Thyroid gland (tissue), 4 donors: ENCODE measurements at places on chromosomes 2 and 18.

DNA sequence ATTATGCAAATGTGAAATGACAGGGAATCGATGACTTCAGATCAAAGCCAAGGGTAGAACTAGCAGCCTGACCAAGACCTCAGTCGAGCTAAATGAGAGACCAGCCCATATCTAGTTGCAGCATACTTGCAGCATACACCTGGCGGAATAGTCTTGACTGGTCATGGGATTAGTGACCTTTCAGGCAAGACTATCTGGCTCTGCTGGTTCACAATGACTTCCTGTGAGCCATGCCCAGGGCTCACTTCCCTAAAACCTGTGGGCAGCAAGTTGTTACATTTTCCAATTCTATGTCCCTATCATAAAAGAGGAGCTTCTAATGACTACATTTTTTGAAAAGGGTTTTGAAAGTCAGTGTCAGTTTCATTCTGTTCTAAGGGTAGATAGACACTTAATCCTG, 1624.9 kb upstream of the CELF4 start:
- H3K4me1 ChIP-seq = no peaks in the 10 kb centered on the region
- H3K27ac ChIP-seq = no peak overlapping the region
- no peak overlapping the region for H3K4me3 ChIP-seq
- H3K36me3 ChIP-seq = no peaks in the 10 kb centered on the region

- H3K27ac ChIP-seq = no peak overlapping the region
- H3K36me3 ChIP-seq = no peaks in the 10 kb centered on the region
- H3K27me3 ChIP-seq = no peaks in the 10 kb centered on the region
These were observed 102.8 kb upstream of the RBMS1 start for GRCh38 chr2:160596441-160596840.

GRCh38 chr2:42085706-42086487, 38.1 kb downstream of the PKDCC start:
- no peaks in the 10 kb centered on the region for H3K27me3 ChIP-seq
- H3K4me1 ChIP-seq = no peaks in the 10 kb centered on the region
- no peak overlapping the region for H3K27ac ChIP-seq

GRCh38 chr2:175807031-175807873, 194.8 kb downstream of the LNPK start:
- H3K4me3 ChIP-seq = no peak overlapping the region
- H3K27me3 ChIP-seq = no peaks in the 10 kb centered on the region
- no peaks in the 10 kb centered on the region for H3K4me1 ChIP-seq
- no peak overlapping the region for H3K27ac ChIP-seq
- no peak for DNase-seq

GRCh38 chr2:229348128-229348527, 77.0 kb upstream of the PID1 start:
- no peak overlapping the region for H3K27ac ChIP-seq
- no peak for DNase-seq
- no peaks in the 10 kb centered on the region for H3K36me3 ChIP-seq
- no peaks in the 10 kb centered on the region for H3K27me3 ChIP-seq
- no peaks in the 10 kb centered on the region for H3K4me1 ChIP-seq

DNA sequence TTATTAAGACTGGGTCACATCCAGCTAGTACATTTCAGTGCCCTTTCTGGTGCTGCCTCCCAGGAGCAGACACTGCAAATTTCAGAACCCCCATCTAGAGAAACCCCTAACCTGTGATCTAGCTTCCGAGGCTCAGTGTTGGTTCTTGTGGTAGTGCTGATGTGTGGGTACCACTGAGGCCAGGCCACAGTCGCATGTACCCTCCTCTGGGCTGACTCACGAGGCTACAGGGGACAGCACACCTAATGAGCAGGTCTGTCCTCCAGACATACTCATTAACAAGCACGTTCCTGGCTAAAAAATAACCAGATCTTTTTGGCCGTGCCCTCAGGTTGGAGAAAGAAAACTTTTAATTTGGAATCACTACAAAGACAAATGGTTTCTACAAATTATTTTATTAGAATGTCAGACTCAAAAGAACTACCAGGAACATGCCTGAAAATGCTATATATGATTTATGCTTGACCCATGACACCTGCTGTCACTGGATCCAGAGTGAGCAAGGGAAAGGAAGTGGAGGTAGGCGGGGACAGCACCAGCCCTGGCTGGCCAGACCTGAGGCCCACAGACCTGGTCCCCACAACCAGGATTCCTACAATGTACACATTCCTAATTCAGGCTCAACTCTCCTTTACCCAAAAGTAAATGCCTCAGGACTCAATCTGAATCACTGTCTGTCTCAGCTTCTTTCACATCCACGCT, 8.5 kb downstream of the CIAO1 start:
- no peak overlapping the region for H3K27ac ChIP-seq
- H3K4me1 ChIP-seq = no peaks in the 10 kb centered on the region

- H3K27me3 ChIP-seq = no peaks in the 10 kb centered on the region
- H3K36me3 ChIP-seq = no peaks in the 10 kb centered on the region
- peaks cover 5% of the 10 kb centered on the region for H3K4me1 ChIP-seq
- H3K4me3 ChIP-seq = no peak overlapping the region
These were observed 344.8 kb downstream of the TGIF1 start for GRCh38 chr18:3794537-3795348.

DNA sequence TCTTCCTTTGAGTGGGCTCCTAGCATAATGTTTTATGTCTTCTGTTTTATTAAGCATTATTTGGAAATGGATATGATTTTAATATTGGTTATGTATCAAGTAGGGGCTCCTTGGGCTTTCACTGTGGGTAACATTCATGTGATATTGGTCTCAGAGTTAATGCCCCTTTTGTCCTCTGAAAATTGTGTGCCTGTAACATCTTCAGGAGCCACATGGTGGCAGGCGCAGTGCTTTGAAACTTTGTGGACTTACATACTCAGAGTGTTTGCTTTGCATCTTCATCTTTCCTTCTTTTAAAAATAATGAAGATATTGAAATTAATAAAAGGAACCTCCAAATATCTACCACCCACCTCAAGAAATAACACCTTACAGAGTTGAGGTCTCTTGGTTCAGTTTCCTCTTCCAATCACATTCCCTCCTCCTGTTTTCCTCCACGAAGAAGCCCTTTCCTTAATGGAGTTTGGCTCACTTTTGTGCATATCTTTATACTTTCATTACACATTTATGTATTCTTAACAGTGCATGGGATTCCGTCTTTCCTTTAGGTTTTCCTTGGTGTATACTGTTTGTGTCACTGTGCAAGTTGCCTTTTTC, 73.5 kb downstream of the LIMS1 start:
- peaks cover 16% of the 10 kb centered on the region for H3K4me1 ChIP-seq
- DNase-seq = peak; percentile 44
- H3K36me3 ChIP-seq = no peaks in the 10 kb centered on the region

DNA sequence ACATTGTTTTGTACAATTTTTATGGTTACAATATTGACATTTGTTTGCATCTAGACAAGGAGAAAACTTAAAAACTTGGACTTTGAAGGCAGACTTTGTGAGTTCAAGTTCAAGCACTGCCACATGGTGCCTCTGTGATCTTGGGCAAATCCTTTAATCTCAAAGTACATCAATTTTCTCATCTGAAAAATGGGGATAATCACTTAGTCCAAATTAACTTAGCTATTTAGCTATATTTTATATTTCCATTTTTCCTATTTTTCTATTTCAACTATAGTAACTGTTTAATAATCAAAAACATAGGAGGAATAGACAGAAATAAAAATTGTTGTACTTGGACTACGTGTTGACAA, 38.7 kb downstream of the IL1R2 start:
- DNase-seq = no peak
- H3K27ac ChIP-seq = no peak overlapping the region
- H3K27me3 ChIP-seq = no peaks in the 10 kb centered on the region
- H3K36me3 ChIP-seq = no peaks in the 10 kb centered on the region
- peaks cover 55% of the 10 kb centered on the region for H3K4me1 ChIP-seq

DNA sequence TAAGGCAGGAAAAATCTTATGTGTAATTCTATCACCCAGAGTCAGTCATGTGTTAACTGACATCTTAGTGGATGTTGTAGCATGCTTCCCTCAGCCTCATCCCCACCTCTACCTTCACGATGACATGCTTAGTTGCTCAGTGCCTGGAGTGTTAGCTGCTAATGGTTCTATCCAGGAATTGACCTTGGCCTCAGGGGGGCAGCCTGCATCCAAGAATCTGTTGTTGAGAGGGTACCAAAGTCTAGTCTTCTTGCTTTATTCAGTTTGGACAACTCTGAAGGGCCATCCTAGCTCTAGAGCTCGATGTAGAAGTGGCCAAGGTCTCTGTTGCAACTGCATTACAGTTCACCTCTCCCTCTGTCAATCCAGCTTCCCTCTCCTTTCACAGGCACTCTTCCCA, 61.2 kb downstream of the ACYP2 start:
- DNase-seq = peak; percentile 81
- H3K27ac ChIP-seq = no peak overlapping the region
- H3K27me3 ChIP-seq = no peaks in the 10 kb centered on the region
- H3K36me3 ChIP-seq = no peaks in the 10 kb centered on the region

GRCh38 chr2:187442378-187442777, 5.7 kb downstream of the CALCRL start:
- H3K36me3 ChIP-seq = no peaks in the 10 kb centered on the region
- DNase-seq = no peak
- H3K27me3 ChIP-seq = no peaks in the 10 kb centered on the region
- no peak overlapping the region for H3K27ac ChIP-seq

GRCh38 chr2:68190991-68191731, 33.5 kb downstream of the PNO1 start:
- H3K4me3 ChIP-seq = no peak overlapping the region
- peaks cover 11% of the 10 kb centered on the region for H3K4me1 ChIP-seq
- H3K36me3 ChIP-seq = no peaks in the 10 kb centered on the region

DNA sequence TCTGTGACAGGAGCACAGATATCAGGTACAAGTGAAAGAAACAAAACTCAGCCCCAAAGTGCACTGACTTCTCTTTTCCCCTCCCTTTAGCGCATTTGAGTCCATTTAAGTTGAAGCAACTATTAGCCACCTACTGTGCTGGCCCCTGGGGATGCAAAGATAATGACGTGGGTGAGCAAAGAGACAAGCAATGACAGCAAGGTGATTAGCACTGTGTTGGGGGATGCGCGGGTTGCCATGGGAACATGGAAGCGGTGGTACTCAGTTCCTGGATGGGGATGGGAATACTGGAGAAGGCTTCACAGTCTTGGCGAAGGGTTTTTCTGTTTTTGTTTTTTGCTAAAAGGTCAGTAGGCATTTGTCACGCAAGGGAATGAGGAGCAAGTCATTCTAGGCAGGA, 205.8 kb downstream of the LDLRAD4 start:
- H3K36me3 ChIP-seq = no peaks in the 10 kb centered on the region
- H3K27ac ChIP-seq = no peak overlapping the region
- H3K4me1 ChIP-seq = no peaks in the 10 kb centered on the region
- no peak for DNase-seq

DNA sequence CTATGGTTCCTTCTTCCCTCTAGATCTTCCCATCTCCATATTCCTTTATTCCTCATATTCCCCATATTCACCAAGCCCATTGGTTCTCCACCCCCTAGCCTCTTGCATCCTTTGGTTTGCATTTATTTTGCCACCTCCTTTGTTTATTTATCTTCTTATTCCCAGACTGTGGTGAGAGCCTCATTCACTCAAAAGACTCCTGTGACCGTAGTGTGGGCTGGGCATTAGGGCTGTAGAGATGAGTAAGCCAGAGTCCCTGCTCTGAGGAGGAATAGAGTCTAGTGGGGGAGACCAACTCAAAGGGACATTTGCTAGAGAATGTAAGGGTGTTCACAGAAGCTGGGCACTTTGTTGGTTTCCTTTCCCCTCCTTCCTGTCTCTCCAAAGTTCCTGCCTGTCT, 8.3 kb downstream of the ATG16L1 start:
- H3K36me3 ChIP-seq = peaks cover 54% of the 10 kb centered on the region
- H3K27ac ChIP-seq = peak overlapping the region; percentile 25
- H3K4me1 ChIP-seq = peaks cover 46% of the 10 kb centered on the region
- H3K4me3 ChIP-seq = no peak overlapping the region

GRCh38 chr2:175461839-175462238, 280.3 kb upstream of the ATP5MC3 start:
- no peaks in the 10 kb centered on the region for H3K4me1 ChIP-seq
- no peaks in the 10 kb centered on the region for H3K36me3 ChIP-seq
- H3K27me3 ChIP-seq = no peaks in the 10 kb centered on the region
- no peak overlapping the region for H3K4me3 ChIP-seq
- H3K27ac ChIP-seq = no peak overlapping the region
- DNase-seq = no peak

- H3K27me3 ChIP-seq = no peaks in the 10 kb centered on the region
- H3K4me3 ChIP-seq = no peak overlapping the region
- H3K36me3 ChIP-seq = no peaks in the 10 kb centered on the region
- DNase-seq = no peak
- no peak overlapping the region for H3K27ac ChIP-seq
These were observed 79.8 kb upstream of the LRPPRC start for GRCh38 chr2:44075541-44075940.

DNA sequence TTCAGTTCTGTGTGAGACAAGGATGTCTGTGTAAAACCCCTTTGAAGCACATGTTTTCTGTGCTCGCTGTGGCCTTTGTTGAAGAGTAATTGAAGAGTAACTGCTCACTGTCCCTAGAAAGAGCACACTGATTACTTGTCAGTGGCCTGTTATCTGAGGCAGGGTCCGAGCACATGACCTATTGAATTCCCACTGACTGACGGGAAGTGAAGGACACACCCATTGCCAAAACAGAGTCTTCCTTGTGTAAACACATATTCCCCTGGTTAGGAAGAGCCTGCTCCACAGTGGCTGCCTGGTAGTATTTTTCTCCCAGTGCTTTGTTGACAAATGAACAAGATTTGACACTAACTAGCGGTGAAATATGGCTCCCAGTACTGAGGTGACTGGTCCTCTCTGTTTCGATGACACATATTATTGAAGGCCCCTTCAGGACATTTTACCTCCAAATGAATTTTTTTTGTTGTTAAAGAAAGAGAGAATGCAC, 148.5 kb upstream of the GYPC start:
- H3K36me3 ChIP-seq = no peaks in the 10 kb centered on the region
- H3K4me3 ChIP-seq = no peak overlapping the region
- H3K27ac ChIP-seq = no peak overlapping the region

DNA sequence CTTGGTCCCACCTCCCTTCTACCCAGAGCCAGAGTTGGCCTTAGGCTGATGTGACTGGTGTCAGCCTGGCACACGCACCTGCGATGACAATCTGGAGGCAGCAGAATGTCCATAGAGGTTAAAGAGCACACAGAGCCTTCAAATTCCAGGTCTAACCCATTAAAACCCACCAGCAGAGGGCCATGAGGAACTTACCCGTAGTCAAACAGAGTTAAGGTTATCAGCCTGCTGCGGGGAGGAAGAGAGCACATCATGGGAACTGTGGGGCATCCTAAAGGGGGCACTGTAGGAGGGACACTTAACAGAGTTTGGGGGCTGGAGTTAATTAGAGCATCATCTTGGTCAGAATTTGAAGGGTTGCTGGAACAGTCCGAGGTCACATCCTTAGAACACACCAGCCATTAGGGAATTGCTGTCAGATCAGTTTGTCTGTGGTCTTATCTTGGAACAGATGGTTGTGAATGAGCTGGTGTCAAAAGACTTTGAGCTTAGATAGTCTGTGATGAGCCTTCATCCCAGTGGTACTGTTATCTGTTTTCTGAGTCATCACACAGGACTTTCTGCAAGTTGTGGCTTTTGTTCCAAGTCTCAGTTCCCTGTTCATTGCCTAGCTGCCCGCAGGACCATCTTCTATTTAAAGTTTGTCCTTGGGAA, 248.6 kb downstream of the LOXHD1 start:
- H3K4me3 ChIP-seq = no peak overlapping the region
- no peak for DNase-seq
- H3K36me3 ChIP-seq = no peaks in the 10 kb centered on the region
- no peak overlapping the region for H3K27ac ChIP-seq
- peaks cover 37% of the 10 kb centered on the region for H3K4me1 ChIP-seq
- no peaks in the 10 kb centered on the region for H3K27me3 ChIP-seq

- H3K27ac ChIP-seq = no peak overlapping the region
- no peak for DNase-seq
- no peaks in the 10 kb centered on the region for H3K4me1 ChIP-seq
- no peak overlapping the region for H3K4me3 ChIP-seq
These were observed 114.3 kb upstream of the MYO3B start for GRCh38 chr2:170063456-170064235.
